EH (cell line): ENCODE measurements at places on chromosomes 11 and 22.
A peak's percentile ranks its signal among the peaks of the same experiment; 100 is the strongest.

DNA sequence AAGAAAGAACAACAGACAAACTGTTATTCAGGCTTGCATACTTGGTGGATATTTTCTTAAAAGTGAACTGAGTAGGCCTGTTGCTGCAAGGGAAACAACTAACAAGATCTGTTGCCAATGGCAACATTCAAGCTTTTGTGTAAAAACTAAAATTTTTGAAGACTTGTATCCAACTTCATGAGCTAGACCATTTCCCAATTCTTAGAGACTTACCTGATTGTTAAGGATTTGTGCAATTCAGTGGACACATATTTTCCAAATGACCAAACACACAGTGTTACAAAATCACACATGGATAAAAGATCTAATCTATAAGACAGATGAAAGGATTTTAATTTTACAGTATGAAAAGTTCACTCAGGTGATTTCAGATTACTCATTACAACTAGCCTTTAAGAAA lies 564.1 kb downstream of the CNTN5 start:
- no peak for DNase-seq

DNA sequence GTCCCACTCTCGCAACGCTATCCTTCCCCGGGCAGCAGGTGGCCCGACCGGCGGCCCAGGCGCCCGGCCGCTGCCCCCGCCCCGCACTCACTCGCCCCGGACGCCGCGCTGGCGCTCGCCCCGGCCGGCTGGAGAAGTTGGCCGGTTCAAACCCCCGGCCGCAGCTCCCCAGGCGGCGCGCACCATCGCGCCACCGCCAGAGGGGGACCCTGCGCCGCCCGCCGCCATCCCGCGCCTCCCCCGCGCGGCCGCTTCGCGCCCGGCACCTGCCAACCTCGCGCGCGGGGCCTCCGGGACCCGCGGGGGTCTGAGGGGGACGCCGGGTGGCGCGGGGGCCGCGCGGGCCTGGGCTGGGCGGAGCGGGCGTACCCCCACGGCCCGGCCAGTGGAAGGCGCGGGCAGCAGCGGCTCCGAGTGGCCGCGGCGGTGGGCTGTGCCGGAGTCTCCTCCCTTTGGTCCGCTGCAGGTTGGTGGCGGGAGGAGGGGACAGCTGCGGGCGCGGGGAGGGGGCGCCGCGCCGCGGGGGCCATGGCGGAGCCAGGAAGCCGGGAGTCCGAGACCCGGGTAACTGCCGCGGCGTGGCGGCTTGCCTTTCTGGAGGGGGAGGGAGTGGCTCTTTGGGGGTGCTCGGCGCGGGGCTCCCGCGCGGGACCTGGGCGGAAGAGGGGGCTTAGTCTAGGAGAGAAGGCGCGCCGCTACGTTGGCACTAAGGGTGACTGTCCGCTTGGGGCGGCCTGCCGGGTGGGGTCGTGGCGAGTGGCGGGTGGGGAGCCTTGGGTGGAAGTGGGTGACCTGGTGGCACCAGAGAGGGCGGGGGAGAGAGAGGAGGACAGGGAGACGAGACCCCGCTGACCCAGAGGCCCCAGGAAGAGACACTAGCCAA lies at the start of the genes MPST and TST:
Gene MPST (plus strand): TSS at position 434 of the 883 bp plus-strand sequence. CDS start 95 bp downstream, at position 529.
Gene TST (minus strand): TSS at position 139 of the 883 bp plus-strand sequence. CDS start 715 bp downstream, outside the sequence.
- DNase-seq: peak; percentile 75

GRCh38 chr22:40180403-40180802 lies 2.7 kb downstream of the TNRC6B start:
- no peak for DNase-seq

DNA sequence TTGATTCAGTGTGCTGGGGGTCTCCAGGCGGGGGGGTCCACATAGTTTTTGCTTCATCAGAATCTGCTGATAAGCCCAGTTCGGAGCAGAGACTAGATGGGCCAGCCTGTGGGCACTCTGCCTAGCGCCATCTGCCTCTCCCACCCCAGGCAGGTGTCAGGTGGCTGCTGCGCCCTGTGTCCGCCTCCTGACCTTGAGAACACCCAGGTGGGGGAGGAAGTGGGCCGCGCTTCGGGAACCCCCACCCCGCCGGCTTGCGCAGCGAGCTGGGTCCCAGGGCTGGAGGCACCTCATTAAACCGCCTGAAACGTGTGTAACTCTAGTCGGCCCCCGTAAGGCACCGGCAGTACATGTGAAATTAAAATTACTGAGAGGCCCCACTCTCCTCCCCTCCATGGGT lies 113.6 kb downstream of the KCNQ1 start:
- DNase-seq: no peak

DNA sequence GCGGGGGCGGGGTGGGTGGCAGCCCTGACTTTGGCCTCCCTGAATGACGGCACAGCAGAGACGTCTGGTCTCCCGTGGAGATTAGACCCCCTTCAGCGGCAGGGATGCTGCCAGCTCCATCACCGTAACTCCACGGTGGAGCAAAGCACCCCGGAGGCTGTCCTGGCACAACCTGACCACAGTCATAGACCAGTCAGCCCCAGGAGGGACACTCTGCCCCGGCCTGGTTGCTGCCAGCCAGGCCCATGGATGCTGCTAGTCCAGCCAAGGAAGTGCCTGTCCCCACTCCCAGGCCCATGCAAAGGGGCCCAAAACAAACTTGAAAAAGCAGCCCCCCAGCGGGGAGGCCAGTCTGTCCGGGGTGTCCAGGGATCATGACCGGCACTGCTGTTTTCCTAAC lies 11.5 kb upstream of the ANO1 start:
- DNase-seq: no peak

GRCh38 chr11:69513663-69514224 lies 32.3 kb downstream of the LINC01488 start:
- no peak for DNase-seq

DNA sequence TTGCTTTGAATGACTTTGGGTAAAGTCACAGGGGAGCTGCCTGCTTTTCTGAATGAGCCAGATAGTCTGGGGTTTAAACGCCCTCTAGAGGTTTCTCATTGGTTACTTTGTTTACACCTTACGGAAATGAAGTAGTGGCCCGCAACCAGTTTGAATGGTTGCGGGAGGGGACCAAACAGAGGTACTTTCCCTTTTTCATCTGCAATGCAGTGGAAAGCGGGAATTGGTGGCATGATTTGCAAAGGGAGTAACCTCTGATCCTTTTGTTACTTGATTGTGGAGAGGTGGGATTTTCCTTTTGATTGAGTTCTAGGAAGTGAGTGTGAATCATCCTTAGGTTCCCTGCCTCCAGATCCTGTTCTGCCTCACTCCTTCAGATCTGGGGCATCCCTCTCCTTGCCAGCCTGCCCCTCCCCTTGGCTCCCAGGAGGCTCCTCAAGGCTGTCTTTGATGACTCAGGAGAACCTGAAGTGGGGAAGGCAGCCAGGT lies 15.9 kb upstream of the GLYATL1 start:
- peak; percentile 60 for DNase-seq
